ENCODE measurements at places on chromosomes 1 and 21.
A peak's percentile ranks its signal among the peaks of the same experiment; 100 is the strongest.

- no peak for DNase-seq
These were observed 8.4 kb downstream of the CR2 start for GRCh38 chr1:207462535-207462934.

- no peak for DNase-seq
These were observed 582.5 kb downstream of the USP25 start for GRCh38 chr21:16312321-16312720.

DNA sequence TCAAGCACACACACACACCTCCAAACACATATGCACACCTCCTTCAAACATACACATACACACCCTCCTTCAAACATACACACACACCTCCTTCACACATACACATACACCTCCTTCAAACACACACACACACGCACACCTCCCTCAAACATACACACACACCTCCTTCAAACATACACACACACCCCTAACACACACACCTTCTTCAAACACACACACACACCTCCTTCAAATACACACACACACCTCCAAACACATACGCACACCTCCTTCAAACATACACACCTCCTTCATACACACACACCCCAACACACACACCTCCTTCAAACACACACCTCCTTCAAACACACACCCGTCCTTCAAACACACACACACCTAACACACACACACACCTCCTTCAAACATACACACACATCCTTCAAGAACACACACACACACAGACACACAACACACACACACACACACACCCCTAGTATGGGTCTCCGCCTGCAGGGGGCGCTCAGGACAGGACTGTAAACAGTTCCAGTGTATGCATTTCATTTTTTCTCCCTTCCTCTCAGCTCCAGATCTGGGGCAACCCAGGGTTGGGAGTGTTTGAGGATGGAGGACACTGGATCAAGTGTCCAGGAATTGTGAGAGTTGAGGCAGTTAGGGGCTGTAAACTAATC is 12.1 kb downstream of the LGR6 start:
- no peak for DNase-seq

DNA sequence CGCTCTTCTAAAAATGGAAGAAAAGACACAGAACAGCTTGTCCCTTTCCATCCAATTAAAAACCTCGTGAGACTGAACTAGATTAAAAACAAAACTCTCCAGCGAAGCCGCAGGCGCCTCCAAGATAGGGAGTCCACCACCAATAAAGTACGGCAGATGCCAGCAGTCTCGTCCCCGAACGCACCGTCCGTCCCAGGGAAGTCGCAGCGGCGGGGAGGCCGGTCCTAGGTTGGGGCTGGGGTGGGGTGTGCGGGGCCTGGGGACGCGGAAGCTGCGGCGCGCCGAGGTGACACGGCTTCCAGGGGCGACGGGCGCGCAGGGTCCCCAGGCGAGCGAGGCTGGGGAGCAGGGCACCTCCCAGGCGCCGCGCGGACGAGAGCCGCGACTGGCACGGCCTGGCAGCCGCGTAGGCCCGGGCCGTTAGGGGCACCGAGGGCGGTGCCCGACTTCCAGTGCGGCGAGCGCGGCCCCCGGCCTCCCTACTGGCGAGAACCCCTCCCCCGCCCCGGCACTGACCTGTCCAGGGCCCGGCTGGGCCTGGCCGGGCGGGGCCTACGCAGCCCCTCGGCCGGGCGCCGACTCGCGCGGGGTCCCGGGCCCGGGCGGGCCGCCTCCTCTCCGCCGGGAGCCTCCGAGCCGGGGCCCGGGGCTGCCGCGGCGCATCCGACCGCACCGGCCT is 28.3 kb upstream of the A3GALT2 start:
- DNase-seq = no peak

DNA sequence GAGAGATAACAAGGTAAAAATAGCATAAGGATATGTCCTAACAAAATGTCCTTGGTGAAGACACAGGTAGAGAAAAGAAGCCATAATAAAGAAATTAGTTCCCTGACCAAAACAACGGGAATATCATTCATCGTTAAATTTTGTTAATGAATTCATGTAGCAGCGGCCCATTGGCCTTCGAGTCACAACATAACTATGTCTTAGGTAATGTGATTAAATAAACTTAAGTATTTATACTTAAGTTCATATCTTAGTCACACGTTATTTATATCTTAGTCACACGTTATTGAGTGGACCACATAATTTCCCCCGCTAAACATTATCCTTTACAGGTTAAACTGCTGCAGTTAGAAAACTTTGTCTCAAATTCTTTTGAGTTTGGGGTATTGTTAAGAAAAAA is 1.2 kb downstream of the NEXN start:
- DNase-seq = no peak

DNA sequence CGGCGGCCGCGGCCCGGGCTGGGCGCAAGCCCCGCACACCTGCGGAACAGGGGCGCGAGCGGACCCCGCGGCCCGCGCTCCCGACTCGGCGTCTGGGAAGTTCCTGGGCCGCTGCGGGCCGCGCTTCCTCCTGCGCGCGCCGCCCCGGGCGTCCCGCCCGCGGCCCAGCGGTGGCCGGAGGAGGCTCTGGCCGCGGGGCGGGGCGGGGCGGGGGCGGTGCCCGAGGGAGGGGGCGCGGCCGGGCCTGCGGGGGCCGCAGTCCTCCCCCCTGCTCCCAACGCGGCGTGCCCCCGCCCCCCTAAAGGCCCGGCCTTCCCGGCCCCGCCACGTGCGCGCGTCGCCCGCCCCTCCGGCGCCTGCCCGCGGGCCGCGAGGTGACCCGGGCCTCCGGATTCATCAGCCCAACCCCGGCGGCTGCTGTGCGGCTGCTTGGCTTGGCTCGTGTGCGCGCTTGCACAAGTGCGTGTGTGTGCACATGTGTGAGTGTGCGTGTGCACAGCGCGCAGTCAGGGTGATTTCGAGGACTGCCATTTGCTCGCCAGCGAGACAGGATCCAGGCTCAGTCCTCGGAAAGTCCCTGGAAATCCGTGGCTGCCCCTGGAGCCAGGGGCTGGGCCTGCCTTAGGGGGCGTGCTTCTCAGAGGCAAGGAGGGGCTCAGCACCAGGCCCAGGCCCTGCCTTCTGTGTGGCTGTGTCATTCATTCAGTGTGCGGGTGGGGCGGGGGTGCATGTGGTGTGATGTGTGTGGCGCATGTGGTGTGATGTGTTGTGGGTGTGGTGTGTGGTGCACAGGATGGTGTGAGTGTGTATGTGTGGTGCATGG is at the start of gene C2CD2:
Gene C2CD2 (minus strand): TSS at position 188 of the 823 bp plus-strand sequence. CDS start 370 bp downstream, outside the sequence.
- no peak for DNase-seq

DNA sequence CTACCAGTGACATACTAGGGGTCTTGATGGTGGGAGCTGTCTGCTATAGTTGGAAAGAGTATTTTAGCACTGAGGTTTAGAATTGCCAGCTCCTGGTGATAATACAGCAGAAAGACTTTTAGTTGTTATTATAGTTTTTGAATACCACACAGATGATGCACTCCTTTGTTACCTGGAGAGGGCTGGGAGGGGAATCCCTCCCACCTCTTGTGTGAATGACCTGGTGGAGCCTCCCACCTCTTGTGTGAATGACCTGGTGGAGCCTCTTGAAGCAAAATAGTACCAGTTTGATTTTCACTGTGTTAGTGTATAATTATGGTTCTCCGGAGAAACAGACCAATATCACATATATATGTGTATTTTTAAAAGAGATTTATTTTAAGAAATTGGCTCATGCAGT is 3.3 kb downstream of the DISP1 start:
- no peak for DNase-seq

- DNase-seq = peak; percentile 29
These were observed 4.9 kb upstream of the ALDH4A1 start for GRCh38 chr1:18907021-18907916.

DNA sequence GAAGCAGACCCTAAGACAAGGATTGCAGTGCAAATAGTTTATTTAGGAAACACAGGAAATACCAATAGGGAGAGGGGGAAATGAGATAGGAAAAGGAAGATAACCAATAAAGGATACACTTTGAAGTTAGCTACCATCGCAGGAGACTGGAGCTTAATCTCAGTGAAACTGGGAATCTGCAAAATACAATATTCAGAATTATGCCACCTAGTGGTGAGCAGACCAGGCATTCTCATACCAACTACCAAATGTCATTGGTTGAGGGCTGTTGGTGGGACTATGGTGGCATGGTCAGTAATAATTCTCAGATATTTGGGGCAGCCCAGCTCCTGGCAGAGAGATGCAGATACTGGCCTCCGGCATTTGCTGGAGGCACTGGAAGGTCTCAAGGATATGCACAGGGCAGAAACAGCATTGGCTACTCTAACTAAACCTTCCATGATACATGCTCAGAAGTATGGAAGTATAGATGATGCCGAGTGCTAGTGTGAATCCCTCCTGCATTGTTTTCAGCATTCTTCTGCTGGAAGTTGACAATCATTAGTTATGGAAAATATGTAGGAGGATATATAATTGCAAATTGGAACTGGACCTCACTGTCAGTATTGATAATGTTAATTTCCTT is 11.8 kb upstream of the ZFP69B start:
- DNase-seq = peak; percentile 18

DNA sequence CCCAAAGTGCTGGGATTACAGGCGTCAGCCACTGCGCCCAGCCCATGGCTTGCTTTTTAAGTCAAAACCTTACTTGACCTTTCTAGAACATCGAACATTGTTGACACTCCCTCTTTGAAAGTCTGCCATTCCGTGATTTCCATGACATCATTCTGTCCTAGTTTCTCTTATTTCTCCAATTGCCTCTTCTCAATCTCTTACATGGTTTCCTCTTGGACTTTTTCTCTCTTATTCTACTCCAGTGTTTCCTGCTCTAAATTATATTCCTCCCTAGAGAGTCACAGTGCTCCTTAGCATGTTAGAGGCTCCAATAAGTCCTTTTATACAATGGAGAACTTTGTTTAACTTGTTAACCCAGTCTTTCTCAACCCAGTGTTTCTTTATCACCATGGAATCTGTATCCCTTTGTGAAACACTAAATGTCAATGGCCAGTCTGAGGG is 25.5 kb downstream of the JAM2 start:
- DNase-seq = no peak

- DNase-seq = no peak
These were observed 78.6 kb downstream of the HHAT start for GRCh38 chr1:210407207-210407886.

- DNase-seq = no peak
These were observed 86.6 kb downstream of the TM2D1 start for GRCh38 chr1:61638296-61638695.

- DNase-seq = no peak
These were observed 59.8 kb downstream of the KIRREL1 start for GRCh38 chr1:158053276-158053675.

DNA sequence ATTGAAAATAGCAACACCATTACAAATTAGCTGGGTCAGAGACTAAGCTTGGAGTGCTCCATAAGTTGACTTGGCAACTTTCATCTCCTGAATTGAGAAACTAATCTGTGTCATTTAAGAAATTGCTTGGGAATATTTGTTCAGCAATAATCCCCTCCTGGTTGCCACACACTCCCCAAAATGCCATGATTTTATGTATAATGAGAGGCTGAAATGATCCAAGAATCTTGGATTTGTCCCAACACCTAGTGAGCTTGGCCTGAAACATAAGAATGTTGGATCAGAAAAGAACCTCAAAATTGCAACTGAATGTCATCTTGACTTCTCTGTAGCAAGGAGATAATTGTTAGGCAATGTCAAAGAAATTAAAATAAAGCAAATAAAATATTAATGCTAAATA is 805.9 kb upstream of the ADAMTS5 start:
- no peak for DNase-seq

DNA sequence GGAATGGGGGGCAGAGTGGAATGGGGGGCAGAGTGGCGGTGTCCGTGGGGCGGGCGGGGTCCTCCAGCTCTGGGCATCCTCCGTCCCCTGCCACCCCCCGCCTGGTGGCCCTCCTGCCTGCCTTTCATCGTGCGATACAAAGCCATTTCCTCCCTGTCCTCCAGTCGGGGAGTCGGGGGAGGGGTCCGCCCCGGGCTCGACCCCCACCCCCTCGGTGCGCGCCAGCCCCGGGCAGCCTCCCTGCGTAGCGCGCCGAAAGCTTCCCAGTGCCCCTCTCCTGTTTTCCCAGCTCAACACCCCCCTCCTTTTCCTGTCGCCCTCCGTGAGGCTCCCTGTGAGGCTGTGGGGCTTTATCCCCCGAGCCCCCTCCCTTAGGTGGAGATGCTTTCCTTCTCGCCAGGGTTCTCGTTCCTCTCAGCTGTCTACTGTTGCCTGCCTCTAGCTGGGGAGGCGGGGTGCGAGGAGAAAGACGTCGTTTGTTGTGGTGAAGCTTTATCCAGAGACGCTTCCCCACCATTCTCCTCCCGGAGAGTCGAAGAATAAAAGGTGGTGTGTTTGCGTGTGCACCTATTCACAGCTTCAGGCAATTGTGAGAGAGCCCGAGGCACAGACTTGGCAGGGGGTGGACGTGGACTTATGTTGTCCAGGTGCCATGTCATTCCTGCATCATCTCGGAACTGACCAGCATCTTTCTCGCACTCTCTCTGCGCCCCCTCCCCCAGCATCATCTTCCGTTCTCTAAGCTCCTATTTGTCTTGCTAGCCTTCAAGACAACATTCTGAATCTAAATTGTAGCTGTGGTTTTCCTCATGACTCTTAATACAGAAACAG is 848 bp downstream of the DNM3 start:
- no peak for DNase-seq

DNA sequence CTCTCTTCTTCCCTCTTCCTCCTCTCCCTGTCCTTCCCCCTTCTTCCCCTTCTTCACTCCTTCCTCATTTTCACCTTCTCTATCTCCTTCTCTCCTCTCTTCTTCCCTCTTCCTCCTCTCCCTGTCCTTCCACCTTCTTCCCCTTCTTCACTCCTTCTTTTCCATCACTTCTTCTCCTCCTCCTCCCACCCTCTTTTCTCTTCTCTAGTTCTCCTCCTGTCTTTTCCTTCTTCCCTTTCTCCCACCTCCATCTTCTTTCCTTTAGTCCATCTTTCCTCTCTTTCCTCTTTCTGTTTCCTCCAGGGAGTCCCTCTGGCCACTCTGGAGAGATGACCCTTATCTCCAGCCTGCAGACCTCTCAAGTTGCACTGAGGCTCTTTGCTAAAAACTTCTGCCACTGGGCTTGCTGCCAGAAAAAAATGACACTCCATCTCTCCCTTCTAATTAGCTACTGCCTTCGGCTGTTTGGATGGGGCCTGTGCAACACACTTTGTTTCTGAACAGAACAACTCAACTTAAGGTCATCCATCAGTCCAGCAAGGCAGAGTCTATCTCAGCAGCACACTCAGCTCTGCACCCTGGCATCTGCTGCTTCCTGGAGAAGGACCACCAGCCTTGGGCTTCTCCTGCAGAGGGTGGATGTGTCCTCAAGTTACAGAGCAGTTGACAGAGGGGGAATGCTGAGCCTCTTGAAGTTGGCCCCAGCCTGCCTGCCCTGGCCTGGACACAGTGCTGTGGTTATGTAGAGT is 538.8 kb downstream of the MATN1 start:
- DNase-seq = no peak

DNA sequence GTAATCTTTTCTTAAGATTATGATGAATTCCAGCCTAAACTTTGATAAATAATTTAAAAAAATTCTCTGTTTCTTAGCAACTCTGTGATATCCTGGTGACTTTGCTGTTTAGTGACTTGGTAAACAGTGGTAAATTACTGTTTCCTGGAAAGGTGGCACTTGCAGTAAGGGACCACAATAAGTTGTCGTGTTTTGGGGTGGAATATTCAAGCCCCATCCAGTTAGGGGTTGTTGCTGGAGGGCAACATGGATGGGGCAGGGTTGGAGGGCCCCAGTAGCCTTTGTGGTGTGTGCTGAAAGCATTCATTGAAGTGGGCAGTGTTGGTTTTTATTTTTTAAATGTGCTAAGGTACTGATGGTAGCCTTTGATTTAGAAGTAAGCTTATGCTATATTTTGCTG is 30.3 kb downstream of the PRDM2 start:
- DNase-seq = no peak
